SK-N-DZ (cell line): ENCODE measurements at places on chromosomes 3 and 15.

DNA sequence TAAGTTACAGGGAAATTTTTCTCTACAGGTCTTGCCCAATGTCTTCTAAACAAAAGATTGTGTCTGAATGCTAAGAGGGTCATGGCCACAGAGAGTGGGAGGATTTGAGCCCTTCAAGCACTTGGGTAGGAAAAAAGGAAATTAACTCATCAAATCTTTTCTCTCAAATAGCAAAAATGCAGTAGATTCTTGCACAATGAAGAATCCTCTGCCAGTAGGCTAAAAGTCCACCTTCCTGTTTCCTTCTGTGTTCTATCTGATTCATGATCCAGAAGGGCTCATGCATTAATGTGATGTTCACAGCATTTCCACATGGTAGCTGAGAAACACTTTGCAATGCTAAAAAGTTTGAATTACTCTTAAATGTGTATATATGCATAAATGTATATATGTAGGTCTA, 177.1 kb downstream of the CD47 start:
- DNase-seq: no peak

GRCh38 chr3:88307666-88308065, 157.9 kb downstream of the C3orf38 start:
- DNase-seq: no peak

DNA sequence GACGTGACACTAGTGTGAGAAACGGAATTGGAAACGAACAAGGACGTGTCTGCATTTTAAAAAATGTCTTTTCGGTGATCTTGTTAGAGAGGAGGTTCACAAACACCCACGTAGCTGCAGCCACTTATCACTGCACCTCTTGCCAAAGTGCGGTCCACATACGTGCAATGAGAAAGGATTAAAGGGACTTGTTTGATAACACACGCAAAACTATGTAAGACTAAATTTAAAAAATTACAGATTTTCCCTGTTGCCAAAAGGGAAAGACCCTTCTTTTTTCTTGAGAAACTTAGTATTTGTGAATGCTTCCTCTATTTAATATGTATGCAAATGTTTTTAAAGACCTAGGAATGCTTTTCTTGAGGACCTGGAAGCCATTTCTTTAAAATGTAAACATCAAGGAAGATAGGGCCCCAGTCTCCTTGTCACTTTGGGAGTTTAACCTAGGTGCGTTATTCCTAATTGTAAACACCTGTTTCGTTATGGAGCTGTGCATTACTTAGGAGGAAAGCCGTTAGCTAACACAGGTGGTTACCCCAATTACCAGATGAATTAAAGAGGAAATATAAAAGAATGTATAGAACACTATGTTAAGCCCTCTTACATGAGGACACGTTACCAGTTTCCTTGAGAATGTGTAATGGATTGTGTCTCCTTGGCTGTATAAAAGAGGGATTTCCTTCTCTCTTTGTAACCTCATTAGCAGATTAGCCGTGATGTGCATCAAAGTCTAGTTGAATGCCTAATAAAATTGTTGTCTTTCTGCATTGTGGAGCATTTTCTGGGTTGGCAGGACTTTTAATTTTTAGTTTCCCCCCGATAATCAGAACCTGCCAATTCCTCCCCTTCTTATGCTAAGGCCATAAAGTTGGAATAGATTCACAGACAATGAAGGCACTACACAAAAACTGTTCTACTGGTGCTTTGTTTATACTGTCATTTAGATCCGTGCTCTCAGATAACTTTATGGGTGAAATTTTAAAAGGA, 1.0 kb downstream of the LEKR1 start:
- no peak for DNase-seq

- no peak for DNase-seq
Measured at GRCh38 chr3:190617185-190617584, 103.3 kb downstream of the IL1RAP start.
